Activated T-cell treated with anti-CD3 and anti-CD28 coated beads for 24 hours (primary cell): ENCODE measurements at places on chromosomes 6 and 20.

- DNase-seq, result no peak
Measured at GRCh38 chr6:76135481-76135880, 63.0 kb upstream of the IMPG1 start.

GRCh38 chr6:165634101-165634880 lies 28.8 kb downstream of the PDE10A start:
- no peak for DNase-seq

GRCh38 chr6:26126394-26127235 lies 39.4 kb downstream of the HFE start:
- no peak for DNase-seq

DNA sequence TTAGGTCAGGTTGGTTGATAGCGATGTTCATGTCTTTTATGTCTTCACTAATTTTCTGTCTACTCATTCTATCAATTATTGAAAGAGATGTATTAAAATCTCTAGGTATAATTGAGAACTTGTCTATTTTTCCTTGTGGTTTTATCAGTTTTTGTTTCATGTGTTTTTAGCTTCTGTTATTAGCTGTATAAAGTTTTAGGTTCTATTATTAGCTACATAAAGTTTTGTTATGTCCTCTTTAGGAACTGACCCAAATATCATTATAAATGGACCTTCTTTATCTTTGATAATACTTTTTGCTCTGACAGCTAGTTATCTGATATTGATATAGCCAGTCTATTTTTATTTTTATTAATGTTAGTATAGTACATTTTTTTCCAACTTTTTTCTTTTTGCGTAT lies 92.4 kb upstream of the TMEM170B start:
- DNase-seq, result no peak

- DNase-seq, result no peak
Measured at GRCh38 chr6:145345094-145345493, 390.2 kb downstream of the EPM2A start.

DNA sequence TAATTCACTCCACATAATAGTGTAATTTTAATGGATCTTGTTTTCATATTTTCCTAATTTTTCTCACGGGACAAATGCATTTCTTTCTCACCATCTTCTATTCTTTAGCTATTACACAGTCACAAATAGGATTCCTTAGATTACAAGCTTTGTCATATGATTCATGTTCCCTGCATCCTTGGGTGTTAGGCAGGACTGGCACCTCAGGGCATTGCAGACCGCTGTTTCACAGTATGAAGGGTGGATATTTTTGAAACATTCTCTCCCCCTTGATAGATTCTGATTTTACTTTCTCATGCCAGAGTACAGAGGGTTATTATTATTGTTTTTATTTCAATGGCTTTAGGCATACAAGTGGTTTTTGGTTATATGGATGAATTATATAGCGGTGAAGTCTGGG lies 602.5 kb downstream of the PHF3 start:
- DNase-seq, result no peak

- DNase-seq, result no peak
Measured at GRCh38 chr6:21164768-21165326, 428.7 kb upstream of the SOX4 start.

GRCh38 chr20:41391587-41392001 lies 25.0 kb upstream of the EMILIN3 start:
- DNase-seq, result no peak

DNA sequence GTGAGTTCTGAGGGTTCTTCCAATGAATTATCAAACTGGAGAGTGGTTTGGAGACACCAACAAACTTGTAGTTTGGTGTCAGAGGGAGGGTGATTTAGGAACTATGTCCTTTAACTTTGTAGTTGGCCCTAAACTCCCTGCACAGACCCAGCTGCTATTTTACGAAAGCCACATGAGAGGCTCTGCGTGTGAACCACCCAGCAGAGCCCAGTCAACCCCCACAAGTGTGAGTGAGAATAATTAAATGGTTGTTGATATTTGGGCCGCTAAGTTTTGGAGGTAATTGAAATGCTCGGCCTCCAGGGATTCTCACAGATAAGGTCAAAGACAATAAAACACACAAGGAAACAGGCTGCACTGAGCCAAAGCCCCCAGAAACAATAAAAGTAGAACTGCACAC lies 6.9 kb upstream of the VAPB start:
- DNase-seq, result no peak

- DNase-seq, result peak; percentile 35
Measured at GRCh38 chr6:42451333-42452170, at the start of gene TRERF1. Gene TRERF1 (minus strand): TSS chr6:42451926. CDS start chr6:42269590, 182,336 bp downstream.

DNA sequence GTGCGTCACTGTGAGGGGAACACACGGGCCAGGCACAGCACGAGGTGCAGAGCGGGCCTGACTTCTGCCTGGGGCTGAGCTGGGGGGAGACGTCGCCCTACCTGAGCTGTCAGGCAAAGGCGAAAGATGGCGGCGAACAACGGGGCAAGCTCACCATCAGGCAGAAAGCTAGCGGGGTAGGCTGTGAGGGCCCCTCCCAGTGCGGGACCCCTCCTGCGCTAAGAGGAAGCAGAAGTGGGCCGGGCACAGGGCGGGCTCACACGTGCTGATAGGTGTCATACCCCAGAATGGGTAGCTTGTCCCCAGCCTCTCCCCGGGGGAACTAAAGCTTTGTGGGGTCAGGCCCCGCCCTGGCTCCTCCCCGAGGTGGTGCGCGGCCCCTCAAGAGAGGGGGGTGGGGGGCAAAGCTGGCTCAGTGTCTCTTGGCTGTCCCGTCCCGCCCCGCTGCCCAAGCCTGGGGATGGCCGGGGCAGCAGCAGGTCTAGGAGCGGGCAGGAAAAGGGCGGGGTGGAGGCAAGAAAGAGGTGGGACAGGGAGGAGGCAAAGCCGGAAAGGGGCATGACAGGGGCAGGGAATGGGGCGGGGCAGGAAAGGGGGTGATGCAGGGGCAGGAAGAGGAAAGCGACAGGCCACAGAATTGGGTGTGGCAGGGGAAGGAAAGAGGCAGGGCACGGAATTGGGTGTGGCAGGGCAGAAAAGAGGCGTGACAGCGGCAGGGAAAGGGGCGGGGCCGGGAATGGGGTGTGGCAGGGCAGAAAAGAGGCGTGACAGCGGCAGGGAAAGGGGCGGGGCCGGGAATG lies 14.7 kb downstream of the UCKL1 start:
- DNase-seq, result peak; percentile 52

DNA sequence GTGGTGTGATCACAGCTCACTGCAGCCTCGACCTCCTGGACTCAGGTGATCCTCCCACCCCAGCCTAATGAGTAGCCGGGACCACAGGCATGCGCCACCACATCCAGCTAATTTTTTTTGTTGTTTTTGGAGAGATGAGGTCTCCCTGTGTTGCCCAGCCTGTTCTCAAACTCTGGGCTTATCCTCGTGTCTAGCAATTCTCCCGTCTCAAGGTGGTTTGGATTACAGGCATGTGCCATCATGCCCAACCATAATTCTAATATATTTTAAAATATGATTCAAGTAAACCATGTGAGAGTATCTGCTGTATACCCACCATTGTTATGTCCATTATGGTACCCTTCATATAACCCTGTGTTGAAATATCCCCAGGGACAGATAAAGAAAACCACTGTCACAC lies 60.3 kb upstream of the C20orf144 start:
- DNase-seq, result no peak

DNA sequence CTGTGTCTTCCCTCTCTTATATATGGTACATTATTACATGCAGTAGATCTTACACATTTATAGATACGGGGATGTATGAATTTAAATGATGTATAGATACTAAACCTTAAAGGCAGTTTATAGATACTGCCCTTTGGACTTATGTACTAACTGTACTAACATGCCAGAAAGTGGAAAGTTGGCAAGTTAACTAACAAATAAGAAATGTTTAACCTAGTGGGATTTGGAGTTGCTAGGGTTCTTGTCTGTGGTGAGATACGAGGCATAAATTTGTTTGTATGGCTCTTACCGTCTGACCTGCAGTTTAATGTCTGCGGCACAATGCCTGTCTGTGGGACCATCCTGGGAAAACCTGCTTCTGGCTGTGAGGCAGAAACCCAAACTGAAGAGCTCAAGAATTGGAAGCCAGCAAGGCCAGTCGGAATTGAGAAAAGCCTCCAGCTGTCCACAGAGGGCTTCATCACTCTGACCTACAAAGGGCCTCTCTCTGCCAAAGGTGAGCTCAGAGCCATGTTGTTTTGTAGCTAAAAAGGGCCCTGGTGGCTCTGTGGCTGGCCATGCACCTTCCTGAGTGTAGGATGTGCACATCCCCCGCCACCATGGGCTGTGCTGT lies 62.9 kb upstream of the SLC22A1 start:
- DNase-seq, result no peak
